ENCODE measurements at places on chromosomes 4 and X.

- DNase-seq, result no peak
Observed at GRCh38 chrX:47585273-47585672, 3.0 kb downstream of the TIMP1 start.

DNA sequence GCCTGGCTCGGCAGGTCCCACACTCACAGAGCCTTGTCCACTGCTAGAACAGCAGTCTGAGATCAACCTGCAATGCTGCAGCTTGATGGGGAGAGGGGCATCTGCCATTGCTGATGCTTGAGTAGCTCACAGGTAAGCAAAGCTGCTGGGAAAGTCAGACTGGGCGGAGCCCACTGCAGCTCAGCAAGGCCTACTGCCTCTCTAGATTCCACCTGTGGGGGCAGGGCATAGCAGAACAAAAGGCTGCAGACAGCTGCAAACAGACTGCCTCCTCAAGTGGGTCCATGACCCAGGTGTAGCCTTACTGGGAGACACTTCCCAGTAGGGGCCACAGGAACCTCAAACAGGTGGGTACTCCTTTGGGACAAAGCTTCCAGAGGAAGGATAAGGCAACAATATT lies 110.6 kb upstream of the ADAMTS3 start:
- DNase-seq, result no peak

DNA sequence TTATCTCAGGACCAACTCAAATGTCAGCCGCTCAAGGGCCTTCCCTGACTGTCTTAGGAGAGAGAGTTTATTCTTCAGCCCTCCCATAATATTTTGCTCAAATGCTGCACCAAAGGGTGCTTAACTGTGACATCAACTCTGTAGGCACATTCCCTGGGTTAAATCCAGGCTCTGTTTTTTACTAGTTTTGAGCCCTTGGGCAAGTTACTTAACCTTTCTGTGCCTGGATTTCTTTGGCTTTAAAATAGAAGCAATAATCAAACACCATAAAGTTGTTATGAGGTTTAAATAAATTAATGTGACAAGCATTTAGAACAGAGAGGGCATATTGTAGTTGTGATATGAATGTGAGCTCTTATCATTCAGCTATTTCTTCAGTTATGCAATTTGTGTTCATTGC lies 54.2 kb upstream of the LIMCH1 start:
- no peak for DNase-seq

GRCh38 chr4:141761926-141762325 lies 125.5 kb downstream of the IL15 start:
- DNase-seq, result no peak

DNA sequence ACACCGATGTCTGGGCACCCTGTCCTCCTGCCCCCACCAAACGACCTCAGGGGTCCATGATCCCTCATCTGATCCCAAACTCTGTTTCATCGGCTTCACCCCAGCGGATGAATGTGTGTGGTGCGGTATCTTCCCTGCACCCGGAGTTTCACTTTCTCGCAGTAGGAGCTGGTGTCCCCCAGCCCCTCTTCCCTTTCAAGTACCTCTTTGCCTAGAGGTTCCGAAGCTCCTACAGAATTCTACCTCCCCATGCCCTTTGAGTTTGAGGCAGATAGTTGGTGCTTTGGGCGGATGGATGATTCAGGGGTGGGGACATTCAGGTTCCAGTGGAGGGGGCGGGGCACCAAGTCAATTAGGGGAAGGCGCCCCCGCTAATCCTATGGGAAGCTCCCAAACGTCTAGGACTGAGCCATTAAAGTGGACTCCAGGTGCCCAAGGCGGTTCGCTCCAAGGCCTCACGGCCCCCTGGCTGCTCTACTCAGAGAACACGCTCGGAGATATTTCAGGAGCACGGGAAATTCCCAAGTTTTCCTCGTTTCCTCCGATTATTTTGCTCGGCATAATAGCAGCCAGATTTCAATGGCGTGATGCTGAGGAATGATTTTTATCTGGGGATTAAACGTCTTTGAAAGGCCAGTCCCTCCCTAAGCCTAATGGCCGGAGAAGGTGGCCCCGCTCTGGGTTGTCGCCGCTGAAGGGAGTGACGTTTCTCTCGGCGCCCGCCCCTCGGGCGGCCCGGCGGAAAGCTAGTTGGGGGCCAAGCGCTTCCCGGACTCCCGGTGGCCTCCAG lies 1.3 kb downstream of the MSX1 start:
- DNase-seq, result no peak

DNA sequence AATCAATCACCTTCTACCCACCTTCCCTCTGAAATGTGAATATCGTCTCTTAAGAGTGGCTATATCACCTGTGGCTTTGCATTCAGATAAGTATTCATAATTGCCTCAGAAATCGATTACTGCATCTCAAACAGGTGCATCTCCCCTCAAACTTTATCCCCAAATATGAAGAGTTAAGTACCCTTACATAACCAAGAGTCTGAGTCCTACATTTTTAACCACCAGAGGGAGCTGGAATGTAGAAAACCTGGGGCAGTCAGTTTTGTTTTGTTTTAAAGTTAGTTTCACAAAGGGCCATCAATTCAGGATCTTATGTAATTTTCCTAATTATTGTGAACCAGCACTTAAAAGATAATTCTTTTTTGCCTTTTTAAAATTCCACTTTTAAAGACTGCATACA lies 5.7 kb downstream of the TCEANC start:
- peak; percentile 50 for DNase-seq

DNA sequence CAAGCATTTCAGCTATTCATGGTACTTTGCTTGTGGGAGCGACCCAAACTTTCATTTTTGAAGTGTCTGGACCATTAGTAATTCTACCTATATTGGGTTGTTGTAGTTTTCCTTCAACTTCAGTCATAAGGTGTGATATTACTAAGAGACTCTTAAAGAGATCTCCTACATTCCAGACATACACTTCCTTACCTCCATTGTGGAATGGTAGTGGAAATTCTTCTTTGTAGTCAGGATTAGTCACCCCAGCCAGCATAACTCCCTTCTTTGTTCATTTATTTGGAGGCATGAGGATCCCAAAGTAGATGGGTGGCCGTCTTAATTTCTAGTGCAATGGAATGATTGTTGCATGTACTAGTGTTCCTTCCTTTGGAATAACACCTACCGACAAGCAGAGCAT lies 991.4 kb downstream of the ARAP2 start:
- no peak for DNase-seq

DNA sequence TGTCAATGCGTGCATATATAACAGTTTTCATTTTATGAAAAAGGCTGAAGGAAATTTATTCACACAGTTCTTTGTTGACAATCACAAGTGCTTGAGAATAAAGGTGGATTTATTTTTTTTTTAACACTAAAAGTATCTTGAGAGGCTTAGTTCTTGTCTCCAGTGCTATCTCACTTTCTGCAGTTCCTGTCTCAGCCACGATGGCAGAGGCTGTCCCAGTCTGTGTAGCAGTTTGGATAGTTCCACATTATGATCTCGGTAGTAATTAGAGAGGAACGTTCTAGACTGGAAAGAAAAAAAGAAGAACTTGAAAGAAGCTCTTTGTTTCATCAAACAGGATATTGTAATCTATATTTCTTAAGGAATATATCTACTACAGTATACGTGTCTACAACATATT lies 229.0 kb downstream of the UGT8 start:
- DNase-seq, result no peak

DNA sequence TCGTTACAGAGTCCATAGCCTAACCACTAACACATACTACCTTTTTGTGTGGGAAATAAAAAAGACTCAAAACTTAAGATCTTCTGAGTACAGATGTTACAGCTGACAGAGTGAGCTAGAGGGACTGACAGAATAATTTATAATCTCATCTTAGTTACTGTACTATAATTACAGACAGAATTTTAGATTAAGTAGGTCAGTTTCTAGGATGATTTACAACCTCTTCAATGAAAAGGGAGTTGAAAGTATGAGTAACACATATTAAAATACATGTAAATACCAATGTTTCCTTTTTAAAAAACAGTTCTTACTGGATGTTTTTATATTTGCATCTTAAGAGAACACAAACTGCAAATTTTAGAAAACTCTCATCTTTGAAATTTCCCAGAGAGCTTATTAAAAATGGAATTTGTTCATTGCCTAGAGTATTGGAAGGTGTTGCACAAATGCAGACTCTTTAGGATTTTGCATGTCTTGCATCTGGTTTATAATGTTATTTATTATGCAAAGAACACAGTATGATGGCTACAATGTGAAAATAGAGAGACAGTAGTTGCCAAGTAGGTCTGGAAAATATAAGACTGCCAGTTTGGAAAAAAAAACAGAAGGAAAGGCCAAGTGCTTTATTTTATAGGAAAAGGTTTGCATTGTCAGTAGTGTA lies 24.2 kb upstream of the CCNG2 start:
- DNase-seq, result no peak

- no peak for DNase-seq
Observed at GRCh38 chr4:30553151-30553550, 167.0 kb upstream of the PCDH7 start.

- DNase-seq, result peak; percentile 7
Observed at GRCh38 chr4:172708184-172708583, 460.4 kb upstream of the GALNT7 start.

DNA sequence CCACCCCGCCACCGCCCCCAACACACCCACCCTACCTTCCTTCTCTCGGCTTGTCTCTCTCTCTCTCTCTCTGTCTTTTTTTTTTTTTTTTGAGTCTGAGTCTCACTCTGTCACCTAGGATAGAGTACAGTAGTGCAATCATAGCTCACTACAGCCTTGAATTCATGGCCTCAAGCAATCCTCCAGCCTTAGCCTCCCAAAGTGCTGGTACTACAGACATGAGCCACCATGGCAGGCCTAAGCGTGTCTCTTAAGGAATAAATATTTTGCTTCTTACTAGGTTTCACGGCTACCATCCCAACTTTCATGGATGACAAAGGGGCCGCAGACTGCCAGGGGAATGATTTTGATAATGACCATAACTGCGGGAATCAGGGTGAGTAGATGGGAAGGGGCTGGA lies 55.8 kb downstream of the SSX7 start:
- no peak for DNase-seq

GRCh38 chrX:83185010-83185409 lies 323.1 kb upstream of the POU3F4 start:
- no peak for DNase-seq

GRCh38 chr4:31156221-31156620 lies 436.1 kb downstream of the PCDH7 start:
- no peak for DNase-seq

- DNase-seq, result no peak
Observed at GRCh38 chr4:140342620-140343019, 30.8 kb upstream of the SCOC start.

GRCh38 chrX:148371291-148371690 lies 129.1 kb upstream of the AFF2 start:
- no peak for DNase-seq

- no peak for DNase-seq
Observed at GRCh38 chr4:40811956-40812355, 62.2 kb downstream of the NSUN7 start.

DNA sequence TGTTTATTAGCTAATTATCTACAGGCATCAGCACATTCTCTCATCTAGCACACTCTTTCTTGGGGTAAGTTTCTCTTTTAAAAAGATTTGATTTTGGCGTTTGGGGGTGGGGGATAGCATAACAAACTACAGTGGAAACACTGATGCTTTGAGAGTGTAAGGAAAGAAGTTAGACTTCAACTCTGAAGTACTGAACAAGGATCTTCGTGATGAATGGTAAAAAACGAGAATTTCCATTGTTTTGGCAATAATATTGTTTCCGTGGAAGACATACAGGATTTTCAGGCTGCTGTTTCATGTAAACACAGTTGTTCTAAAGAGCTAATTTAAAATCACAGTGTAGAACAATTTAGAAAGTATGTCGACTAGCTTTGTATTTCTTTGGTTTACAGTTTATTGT lies 451 bp downstream of the LPAR4 start:
- no peak for DNase-seq

DNA sequence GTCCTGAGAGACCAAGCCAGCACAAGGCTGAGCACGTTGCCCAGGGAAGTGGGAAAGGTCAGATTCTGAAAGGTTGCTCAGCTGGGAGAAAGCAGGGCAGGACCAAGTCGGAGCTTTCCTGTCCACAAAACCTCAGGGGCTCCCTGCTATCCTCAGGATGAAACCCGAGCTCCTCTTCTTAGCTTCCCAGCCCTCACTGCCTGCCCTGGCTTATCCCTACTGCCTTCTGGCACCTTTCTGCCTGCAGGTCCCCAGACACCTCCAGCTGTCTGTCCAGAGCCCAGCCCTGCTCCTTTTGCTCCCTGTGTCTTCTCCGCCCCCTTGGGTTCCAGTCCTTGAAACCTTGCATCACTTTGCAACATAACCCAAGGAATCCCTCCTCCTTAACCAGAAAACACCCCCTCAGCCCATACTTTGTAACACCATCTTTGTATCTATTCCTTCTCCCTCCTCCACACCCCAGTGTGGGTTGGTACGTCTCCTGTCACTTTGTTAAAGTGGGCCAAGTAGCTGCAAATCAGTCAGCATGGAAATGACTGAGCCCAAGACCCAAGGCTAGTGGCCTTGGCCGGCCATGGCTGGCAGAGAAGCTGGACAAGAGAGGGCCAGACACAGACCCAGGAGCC lies 20.0 kb upstream of the PRRG3 start:
- DNase-seq, result no peak

- DNase-seq, result no peak
Observed at GRCh38 chr4:144371485-144371884, 231.0 kb upstream of the GYPA start.

DNA sequence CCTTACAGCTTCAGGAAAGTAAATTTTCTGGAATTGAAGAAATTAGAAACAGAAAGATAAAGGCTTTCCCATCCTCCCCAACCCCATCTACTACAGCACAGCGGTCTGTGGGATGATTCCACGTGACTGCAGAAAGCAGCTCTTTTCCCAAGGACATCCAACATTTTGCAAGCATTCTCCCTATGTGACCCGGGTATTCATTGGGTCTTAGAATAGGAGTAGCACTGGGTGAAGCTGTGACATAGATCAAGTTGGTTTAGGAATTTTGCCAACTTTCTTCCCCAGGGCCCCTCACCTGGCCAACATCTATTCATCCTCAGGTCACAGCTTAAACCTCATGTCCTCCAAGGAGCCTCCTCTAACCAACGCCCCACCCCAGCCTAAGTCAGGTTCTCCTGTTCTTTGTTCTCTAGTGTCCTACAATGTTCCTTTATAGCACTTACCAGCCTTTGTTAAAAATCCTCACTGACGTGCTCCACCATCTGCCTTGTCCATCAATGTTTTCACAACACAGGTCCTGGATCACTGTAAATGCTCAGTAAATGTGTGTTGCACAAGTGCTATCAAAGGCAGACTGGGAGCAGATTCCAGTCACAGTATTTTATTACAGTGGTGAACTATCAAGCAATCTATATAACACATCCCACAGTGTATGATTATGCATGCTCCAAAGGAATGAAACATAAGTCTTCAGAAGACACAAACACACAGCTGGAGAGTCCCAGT lies 80.9 kb upstream of the MTM1 start:
- DNase-seq, result no peak

DNA sequence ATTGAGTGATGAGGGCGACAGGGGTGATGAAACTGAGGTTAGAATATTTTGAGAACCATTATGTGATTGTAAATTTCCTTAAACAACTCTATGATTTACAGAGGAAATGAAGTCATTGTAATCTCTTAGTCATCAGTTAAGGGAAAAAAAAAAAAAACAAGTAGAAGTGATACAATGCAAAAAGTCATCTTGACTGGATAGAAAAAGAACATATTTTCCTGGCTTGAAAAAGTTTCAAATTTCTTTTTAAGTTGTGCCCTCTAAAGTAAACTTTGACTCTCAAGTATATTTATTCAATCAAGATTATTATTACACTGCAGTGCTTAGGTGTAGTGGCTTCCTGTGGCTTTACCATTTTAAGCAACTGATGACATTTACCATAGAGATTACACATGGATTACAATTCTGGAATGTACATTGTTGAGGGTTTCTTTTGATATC lies 40.6 kb downstream of the GABRB1 start:
- no peak for DNase-seq
